Glutamatergic neuron (in vitro differentiated cells): ENCODE measurements at places on chromosomes 6 and 20.

- DNase-seq = no peak
These were observed 30.0 kb upstream of the FABP7 start for GRCh38 chr6:122749451-122750050.

DNA sequence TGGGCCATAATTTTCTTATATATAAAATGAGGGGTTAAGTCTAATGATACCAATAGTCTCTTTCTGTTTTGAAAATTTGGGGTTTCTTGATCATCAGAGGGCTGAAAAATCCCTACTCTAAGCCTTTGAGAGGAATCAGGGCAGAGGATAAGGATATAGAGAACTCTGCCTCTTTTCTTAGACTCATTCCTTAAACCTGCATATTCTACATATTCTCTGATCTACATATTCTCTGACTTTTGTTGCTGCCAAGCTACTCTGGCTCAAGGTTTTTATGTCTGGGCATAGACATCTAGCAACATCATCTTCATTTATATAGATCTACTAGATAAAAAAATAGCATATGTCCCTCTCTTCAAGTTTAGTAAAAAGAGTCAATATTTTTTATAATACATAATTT lies 71.2 kb downstream of the FLRT3 start:
- no peak for DNase-seq

DNA sequence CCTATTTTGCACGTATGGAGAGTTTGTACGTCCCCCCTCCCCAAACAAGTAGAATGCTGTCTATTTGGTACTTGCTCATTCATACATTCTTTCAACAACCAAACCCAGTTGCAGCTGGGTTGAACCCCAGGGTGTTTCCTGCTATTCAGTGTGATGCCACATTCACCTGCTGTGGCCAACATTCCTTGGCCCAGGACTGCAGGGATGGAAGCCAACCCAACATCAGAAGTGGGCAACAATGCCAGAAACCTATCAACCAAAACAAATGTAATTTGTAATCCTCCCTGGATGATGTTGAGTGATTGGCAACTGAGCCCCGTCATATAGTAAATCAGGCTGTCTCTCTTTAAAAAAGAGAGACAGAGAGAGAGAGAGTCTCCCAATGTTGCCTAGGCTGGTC lies 8.9 kb downstream of the NT5E start:
- DNase-seq = no peak

GRCh38 chr6:40973304-40973703 lies 65.7 kb downstream of the UNC5CL start:
- DNase-seq = no peak

- no peak for DNase-seq
These were observed 117.0 kb upstream of the MLIP start for GRCh38 chr6:53994201-53994600.

DNA sequence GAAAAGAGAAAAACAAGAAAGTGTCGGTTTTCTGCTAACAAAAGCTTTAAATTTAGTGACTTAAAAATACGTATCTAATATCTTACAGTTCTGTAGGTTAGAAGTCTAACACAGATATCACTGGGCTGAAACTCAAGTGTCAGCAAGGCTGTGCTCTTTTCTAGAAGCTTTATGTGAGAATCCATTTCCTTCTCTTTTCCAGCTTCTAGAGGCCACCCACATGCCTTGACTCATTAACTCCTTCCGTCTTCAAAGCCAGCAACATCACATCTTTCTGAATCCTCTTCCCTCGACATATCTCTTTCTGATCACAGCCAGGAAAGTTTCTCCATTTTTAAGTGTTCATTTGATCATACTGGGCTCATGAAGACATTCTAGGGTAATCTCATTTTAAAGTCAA lies 262.0 kb downstream of the MAFB start:
- DNase-seq = no peak

DNA sequence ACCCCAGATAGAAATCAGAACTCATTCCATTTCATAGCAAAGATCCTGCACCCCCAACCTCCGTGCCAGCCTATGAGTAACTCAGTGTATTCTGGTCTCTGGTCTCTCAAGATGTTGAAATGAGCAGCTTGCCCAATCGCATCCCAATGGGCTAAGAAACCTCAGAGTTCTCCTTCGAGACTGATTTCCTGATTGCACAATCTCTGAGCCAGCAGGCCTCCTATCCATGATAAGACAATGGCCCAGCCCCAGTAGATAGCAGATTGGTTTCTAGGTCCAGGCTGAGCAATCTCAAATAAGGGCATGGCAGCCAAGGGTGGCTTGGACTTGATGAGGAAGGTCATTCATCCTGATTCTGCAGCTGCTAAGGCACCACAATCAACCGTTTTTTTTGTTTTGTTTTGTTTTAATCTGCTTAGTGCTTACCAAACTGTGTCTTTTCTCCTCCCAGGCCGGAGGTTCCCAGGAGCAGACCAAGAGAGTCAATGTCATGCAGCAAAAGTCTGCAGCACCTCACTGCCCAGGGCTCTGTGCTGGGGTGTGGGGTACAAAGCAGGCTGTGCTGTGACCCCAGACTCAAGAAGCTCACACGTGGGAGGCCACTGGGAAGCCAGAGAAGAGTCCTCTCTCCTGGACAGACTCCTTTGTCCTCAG lies 125.1 kb upstream of the NXT1 start:
- no peak for DNase-seq

- no peak for DNase-seq
These were observed 129.4 kb downstream of the IBTK start for GRCh38 chr6:82118150-82118562.

GRCh38 chr6:153044295-153044694 lies 41.8 kb upstream of the MTRF1L start:
- DNase-seq = no peak

- peak; percentile 40 for DNase-seq
These were observed at the start of gene CLIC5 for GRCh38 chr6:46015119-46015968. TSS of gene CLIC5 (minus strand) at chr6:46015860. CDS start at chr6:46015542, 318 bp downstream.

DNA sequence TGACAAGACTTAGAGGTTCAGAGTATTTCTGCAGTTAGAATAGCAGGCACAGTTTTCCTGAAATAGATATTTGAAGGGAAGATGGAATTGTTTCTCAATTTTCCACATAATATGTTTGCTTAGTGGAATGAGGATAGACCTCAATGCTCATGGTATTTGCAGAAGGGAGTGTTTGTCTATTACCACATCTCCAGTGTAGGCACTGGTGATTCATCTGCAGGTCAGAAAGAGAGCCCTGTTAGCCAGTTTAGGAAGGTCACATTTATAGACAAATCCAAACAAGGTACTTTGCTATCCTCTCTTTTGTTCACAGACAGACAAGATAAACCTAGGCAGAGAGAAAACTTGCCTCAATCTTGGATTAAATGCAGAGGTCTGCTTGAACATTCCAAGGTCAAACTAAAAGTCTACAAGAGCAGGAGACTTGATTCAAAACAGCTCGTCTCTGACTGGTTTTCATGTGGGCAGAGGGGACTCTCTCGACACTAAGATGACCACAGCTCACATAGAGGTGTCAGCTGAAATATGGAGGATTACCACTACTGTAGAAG lies 22.8 kb downstream of the ISM1 start:
- DNase-seq = no peak

DNA sequence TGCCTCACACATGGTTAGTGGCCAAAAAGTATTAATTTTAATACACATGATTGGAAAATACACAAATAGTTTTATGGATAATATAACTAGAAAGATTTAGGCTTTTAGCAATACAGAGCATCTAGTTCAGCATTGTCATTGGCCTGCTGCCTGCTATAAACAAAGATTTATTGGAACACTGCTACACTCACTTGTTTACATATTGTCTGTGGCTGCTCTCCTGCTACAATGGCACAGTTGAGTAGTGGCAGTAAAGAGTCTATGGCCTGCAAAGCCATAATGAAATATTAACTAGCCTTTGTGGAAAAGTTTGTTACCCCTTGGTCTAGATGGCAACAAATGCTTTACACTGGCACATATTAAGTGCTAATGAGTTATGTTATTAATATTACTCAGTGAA lies 37.8 kb downstream of the ZNF451 start:
- DNase-seq = no peak

- no peak for DNase-seq
These were observed 10.8 kb downstream of the CAGE1 start for GRCh38 chr6:7378740-7379139.

DNA sequence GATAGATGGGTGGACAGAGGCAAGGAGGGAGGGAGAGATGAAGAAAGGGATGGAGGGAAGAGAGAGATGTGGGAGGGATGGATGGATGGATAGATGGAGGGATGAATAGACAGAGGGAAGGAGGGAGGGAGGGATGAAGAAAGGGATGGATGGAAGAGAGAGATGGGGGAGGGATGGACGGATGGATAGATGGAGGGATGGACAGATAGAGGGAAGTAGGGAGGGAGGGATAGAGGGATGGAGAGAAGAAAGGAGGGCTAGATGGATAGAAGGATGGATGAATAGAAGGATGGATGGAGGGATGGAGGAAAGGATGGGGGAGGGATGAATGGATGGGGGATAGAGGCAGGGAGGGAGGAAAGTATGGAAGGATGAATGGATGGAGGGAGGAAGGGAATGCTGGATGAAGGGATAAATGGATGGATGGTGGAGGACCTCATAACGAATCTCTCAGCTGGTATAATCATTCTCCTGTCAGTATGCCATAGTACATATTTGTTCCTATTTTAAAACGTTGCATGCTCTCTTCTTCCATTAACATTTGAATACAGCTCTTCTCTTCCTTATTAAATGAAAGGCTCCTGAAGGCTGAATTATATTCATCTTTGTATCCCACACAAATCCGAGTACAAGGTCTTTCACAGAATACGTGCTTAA lies 136.4 kb downstream of the HIVEP2 start:
- no peak for DNase-seq

- DNase-seq = no peak
These were observed 8.4 kb downstream of the ZNF341 start for GRCh38 chr20:33740189-33740588.

GRCh38 chr6:1636272-1636825 lies 26.6 kb downstream of the FOXC1 start:
- DNase-seq = no peak

GRCh38 chr6:35547676-35548075 lies 35.0 kb upstream of the TULP1 start:
- no peak for DNase-seq

- DNase-seq = no peak
These were observed 88.0 kb downstream of the CLIC5 start for GRCh38 chr6:45927421-45928320.

GRCh38 chr6:37456816-37457560 lies 24.0 kb downstream of the CMTR1 start:
- no peak for DNase-seq

DNA sequence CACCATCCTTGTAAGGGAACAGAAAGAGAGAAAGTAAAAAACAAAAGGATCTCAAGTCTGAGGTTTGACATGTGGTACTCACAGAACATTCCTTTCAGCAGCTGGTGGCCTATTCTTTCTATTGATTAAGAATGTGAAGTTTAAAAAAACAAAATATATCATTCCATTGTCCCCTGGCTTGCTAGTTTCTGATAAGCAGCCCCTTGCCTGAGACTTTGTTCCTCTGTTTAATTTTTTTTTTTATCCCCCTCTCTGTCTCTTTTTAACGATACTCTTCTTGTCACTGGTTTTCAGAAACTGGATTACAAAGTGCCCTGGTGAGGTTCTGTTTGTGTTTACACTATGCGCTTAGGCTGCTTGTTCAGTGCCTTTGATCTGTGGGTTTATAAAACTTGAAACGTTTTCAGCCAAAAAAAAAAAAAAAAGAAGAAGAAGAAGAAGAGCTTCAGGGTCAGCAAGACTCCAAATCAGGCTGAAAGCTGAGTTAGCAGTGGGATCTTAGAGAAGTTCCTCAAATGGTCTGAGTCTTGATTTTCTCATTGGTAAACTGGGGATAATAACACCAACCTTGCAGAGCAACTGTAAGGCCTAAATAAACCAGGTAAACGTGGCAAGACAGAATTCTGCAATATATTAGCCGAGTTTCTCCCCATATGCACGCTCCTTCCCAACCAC lies 45.1 kb upstream of the SLC22A23 start:
- DNase-seq = no peak

- DNase-seq = no peak
These were observed 19.0 kb upstream of the KIFC1 start for GRCh38 chr6:33372526-33373123.

GRCh38 chr6:134171517-134171916 lies 119.1 kb upstream of the SLC2A12 start:
- no peak for DNase-seq

DNA sequence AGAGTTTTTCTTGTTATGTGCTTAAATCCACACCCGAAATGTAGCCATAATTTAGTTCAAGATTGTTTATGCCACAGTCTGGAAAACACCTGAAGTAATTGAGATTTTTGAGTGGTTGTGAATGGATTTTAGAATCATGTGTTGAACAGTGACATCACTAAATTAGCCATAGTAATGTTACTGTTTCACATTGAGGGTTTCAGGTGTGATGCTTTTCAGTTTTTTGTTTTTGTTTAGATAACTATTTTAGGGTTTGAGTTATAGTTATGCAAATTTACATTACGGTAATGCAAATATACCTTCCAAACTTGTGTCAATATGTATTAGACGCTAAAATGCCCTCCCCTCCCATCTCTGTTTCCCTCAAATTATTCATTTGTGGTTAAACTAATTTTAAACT lies 22.9 kb downstream of the QKI start:
- DNase-seq = no peak

DNA sequence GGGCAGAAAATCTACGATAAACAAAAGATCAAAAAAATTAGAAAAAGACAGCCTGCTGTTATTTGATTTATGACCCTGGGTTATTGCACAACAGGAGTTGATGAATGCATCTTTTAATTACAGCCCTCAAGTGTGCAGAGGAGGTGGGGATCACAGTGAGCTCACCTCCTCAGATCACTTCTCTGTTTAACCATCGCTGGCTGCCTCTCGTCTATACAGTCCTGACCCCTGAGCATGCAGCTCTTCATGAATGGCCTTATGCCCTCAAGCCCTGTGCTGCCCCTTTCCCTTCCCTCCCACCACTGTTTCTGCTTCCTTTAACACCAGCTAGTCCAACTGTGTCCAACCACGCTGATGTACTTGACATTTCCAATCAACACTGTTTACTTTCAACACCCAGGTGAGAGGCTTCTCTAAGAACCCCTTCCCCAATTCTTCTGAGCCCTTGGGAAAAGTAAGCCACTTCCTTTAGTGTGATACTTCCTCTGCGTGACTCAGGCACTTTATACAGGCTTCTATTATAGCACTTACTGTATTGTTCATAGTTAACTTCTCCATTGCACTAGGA lies 60.6 kb upstream of the RIPOR2 start:
- DNase-seq = no peak

- no peak for DNase-seq
These were observed 145.8 kb downstream of the PACRG start for GRCh38 chr6:162873537-162873936.
